ENCODE measurements at places on chromosomes 16 and 17. TPM values are rescaled to one million over a fixed set of nuclear protein-coding genes. Genes with fewer than 3 reads are reported as not detected.

DNA sequence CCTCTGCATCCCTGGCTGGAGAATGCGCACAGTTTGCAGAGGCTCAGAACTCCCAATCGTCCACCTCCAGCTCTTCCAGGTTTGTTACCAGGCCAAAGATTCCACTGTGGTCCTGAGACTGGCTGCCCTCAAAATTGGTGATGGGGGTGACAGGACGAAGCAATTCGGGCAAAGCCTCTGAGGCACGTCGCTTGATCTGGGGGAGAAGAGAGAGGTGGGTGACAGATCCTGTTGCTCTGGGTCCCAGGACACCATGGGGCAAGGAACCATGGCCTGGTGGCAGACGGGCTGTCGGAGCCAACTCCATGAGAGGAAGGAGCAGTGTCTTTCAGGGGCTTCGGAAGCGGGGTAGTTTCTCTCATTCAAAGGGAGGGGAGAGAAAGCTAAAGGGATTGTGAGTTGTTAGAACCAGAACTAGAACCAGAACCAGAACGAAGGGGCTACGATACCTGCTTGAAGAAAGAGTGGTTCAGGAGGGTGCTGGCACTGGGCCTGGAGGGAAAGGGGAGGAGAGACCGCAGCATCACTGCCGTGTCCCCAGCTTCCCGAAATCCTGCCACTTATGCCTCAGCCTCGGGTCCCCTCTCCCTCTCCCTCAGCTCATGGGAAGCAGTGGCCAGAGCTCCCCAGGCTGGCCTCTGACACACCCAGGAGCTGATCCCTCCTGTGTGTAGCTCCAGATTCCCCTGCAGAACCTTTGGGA, 3.8 kb upstream of the LIMD2 start:
- no peak for DNase-seq

GRCh38 chr17:81927152-81927652, 333 bp downstream of the MAFG start:
- DNase-seq, result no peak

DNA sequence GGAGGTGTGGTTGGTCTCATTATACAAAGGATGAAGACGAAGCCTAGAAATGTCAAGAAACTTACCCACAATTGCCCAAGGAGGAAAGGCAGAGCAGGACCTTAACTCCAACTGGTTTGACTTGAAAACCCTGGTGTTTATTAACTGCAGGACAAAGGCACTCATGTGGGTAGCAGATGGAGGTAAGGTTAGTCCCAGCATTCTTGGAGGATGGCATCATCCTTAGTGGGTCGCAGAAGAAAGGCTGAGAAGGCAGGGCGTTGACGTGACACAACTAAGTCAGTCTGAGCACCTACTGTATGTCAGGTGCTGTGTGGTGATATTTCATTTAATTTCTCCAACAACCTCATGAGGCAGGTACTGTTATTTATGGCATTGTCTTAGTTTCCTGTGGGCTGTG, 101.3 kb downstream of the HAPSTR1 start:
- DNase-seq, result no peak

EME1 gene
- 40.8 TPM for total RNA-seq

RND2 gene
- 0.05 TPM for total RNA-seq

FADS6 gene
- not detected for total RNA-seq

CDC6 gene
- 171 TPM for total RNA-seq

All from activated CD4-positive, alpha-beta T cell treated with anti-CD3 and anti-CD28 coated beads for 36 hours (primary cell).